Peyer's patch (tissue), 4 donors: ENCODE measurements at places on chromosomes 11 and 22. TPM values are rescaled to one million over a fixed set of nuclear protein-coding genes. Genes with fewer than 3 reads are reported as not detected.

RTN4R gene
- total RNA-seq, result 5.2 TPM

CHRM1 gene
- total RNA-seq, result not detected

DNA sequence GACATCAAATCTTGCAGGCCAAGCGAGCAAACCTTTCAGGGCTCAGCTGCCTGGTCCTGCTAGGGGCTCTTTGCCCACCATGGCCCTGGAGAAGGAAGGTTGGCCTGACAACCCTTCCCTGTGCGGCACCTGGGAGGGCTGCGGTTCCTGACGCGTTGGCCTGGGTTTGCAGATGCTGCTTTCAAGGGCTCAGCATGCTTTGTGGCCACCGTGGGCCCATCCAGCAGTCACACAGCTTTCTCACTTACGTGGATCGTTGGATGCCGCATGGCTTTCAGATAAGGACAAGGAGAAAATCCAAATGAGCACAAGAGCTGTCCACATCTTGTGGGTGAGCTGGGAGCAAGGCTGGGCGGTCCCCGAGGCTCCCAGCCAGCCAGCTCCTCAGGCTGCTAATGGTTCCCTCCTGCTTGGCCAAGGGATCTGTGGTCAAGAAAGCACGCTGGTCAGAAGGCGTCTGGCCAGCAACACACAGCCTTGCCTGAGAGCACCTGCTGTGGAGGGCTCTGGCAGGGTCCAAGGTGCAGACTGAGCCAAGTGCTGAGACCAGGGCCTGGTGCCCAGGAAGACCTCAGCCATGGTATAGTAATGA lies 8.2 kb downstream of the C11orf24 start:
- no peak overlapping the region for H3K27ac ChIP-seq
- peaks cover 8% of the 10 kb centered on the region for H3K4me1 ChIP-seq
- no peak overlapping the region for H3K4me3 ChIP-seq

GRCh38 chr11:131217313-131218310 lies 152.8 kb upstream of the NTM start:
- H3K27me3 ChIP-seq, result no peaks in the 10 kb centered on the region
- H3K4me3 ChIP-seq, result no peak overlapping the region
- H3K4me1 ChIP-seq, result no peaks in the 10 kb centered on the region

DNA sequence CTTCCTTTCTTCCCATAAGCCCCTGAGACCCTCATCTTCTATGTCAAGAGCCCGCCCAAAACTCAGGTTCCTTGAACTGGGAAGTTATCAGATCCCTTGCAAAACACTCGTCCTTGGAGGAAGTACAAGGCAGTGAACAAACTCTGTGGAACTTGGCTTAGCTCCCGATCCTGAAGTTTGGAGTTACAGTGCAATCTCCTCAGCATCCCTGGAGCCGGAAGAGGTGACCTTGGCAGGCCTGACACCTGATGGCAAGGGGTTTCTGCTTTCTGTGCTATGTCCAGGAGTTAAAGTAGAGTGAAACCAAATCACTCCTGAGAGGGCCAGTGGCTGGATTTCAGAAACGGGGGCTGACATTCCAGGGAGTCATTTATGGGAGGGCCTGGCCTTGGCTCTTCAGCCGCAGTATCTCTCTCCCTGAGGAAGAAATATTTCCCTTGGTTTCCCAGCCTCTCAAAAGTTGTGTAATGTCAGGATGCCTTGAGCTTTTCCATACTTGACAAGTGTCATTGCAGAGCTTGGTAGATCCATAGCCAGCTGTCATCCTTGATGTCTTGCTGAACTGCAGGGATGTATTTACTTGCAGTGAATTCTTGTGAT lies 1.9 kb upstream of the GRAMD1B start:
- no peak overlapping the region for H3K27ac ChIP-seq
- no peaks in the 10 kb centered on the region for H3K27me3 ChIP-seq
- H3K4me3 ChIP-seq, result no peak overlapping the region
- DNase-seq, result no peak
- H3K4me1 ChIP-seq, result peaks cover 20% of the 10 kb centered on the region

DNA sequence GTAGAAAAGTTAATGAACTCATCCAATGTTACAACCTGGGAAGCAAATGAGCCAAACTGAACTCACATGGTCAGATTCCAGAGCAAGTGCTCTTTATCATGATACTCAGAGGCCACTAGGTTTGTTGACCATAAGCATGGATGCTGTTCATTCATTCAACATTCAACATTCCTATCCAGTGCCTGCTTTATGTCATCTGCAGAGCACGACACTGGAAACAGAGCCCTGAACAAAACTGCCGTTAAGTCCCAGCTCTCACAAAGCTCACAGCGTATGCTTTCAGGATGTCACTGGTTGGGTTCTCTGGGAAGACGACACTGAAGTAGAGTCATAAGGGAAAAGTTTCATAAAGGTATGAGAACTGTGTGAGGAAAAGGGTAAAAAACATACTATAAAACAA lies 105.8 kb upstream of the TRIM77 start:
- H3K4me1 ChIP-seq, result no peaks in the 10 kb centered on the region
- no peaks in the 10 kb centered on the region for H3K27me3 ChIP-seq
- DNase-seq, result no peak
- H3K36me3 ChIP-seq, result no peaks in the 10 kb centered on the region

GRCh38 chr11:78931891-78932290 lies 357.2 kb upstream of the NARS2 start:
- no peaks in the 10 kb centered on the region for H3K36me3 ChIP-seq
- DNase-seq, result no peak
- H3K27ac ChIP-seq, result no peak overlapping the region

DNA sequence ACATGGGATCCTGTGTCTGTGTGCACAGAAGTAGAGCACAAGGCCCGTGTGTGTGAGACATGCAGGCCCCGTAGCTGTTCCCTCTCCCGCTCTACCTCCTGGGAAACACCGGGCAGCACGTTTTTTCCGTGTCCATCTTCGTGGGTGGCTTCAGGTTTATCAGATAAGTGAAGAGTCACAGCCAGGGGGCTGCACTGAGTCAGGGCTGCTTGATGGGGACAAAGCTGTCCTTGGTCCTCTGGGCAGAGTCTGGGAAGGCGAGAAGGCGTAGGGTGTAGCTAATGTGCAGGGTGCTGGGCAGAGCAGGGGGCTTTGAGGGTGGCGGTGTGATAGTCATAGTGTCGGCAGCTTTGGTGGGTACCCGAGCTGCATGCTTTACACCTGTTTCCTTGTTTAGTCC lies 23.7 kb downstream of the INCENP start:
- no peak overlapping the region for H3K4me3 ChIP-seq
- peak; percentile 32 for DNase-seq
- no peaks in the 10 kb centered on the region for H3K4me1 ChIP-seq
- no peaks in the 10 kb centered on the region for H3K27me3 ChIP-seq
- no peaks in the 10 kb centered on the region for H3K36me3 ChIP-seq
- H3K27ac ChIP-seq, result no peak overlapping the region

GRCh38 chr22:45912910-45913309 lies 64.1 kb downstream of the WNT7B start:
- no peaks in the 10 kb centered on the region for H3K27me3 ChIP-seq
- H3K36me3 ChIP-seq, result no peaks in the 10 kb centered on the region
- H3K27ac ChIP-seq, result no peak overlapping the region
- H3K4me1 ChIP-seq, result no peaks in the 10 kb centered on the region
- no peak overlapping the region for H3K4me3 ChIP-seq

DNA sequence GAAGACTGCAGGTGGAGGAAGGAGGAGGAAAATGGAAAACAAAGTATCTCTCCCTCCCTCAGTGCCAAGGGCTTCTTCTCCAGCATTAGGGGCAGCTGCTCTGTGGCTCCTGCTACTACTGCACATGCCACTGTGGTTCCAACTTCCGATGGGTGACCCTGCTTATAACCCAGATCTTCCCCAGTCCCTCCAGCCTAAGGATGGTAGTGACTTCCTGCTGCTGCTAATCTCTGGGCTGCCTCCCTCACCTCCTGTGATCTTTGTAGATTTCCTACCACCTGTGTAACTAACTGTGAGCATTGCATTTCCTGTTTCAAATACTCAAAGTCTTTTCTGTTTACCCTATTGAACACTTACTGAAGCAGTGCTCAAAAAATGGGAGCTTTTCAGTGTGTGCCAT lies 28.7 kb upstream of the TRPC6 start:
- no peaks in the 10 kb centered on the region for H3K27me3 ChIP-seq
- H3K4me3 ChIP-seq, result no peak overlapping the region
- no peaks in the 10 kb centered on the region for H3K36me3 ChIP-seq

GRCh38 chr11:134521452-134522289 lies 109.6 kb upstream of the B3GAT1 start:
- H3K4me1 ChIP-seq, result no peaks in the 10 kb centered on the region
- H3K4me3 ChIP-seq, result no peak overlapping the region
- H3K27me3 ChIP-seq, result no peaks in the 10 kb centered on the region
- H3K36me3 ChIP-seq, result no peaks in the 10 kb centered on the region
- no peak overlapping the region for H3K27ac ChIP-seq

- DNase-seq, result no peak
- H3K4me1 ChIP-seq, result no peaks in the 10 kb centered on the region
- H3K27me3 ChIP-seq, result peaks cover 14% of the 10 kb centered on the region
These were observed 1.4 kb downstream of the NAV2 start for GRCh38 chr11:19714022-19714386.

GRCh38 chr11:68528630-68529029 lies 68.1 kb downstream of the PPP6R3 start:
- peak overlapping the region; percentile 45 for H3K27ac ChIP-seq
- H3K36me3 ChIP-seq, result peaks cover 17% of the 10 kb centered on the region
- H3K27me3 ChIP-seq, result no peaks in the 10 kb centered on the region
- DNase-seq, result peak; percentile 60
- H3K4me3 ChIP-seq, result no peak overlapping the region

GRCh38 chr22:39907047-39907446 lies 6.2 kb downstream of the GRAP2 start:
- no peaks in the 10 kb centered on the region for H3K36me3 ChIP-seq
- H3K27me3 ChIP-seq, result no peaks in the 10 kb centered on the region
- DNase-seq, result no peak
- H3K27ac ChIP-seq, result peak overlapping the region; percentile 60
- no peaks in the 10 kb centered on the region for H3K4me1 ChIP-seq

- H3K4me1 ChIP-seq, result peaks cover 24% of the 10 kb centered on the region
- H3K4me3 ChIP-seq, result no peak overlapping the region
- no peaks in the 10 kb centered on the region for H3K36me3 ChIP-seq
- no peaks in the 10 kb centered on the region for H3K27me3 ChIP-seq
- H3K27ac ChIP-seq, result no peak overlapping the region
- DNase-seq, result no peak
These were observed 25.6 kb downstream of the PAK1 start for GRCh38 chr11:77448269-77448668.

DNA sequence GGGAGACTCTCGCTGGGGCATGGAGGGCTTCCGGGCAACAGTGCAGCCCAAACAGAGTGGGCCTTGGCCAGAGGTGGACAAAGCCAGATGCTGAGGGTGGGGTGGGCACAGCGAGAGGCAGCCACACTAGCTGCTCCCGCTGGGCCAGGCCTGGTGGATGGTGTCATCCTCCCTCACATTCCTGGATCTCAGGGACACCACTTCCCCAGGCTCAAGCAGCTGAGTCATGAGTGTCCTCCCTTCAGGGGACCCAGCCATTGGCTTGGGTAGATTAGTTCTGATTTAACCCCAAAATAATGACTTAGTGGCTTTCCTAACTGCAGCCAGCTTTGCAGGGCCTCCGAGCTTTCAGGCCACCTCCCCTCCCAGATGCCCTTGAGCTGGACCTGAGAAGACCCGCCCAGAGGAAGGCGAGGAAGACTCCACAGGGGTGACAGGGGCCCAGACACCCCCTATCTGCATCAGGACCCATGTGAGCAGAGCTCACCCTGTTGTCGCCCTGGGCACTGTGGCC lies 25.9 kb upstream of the WNT7B start:
- peaks cover 5% of the 10 kb centered on the region for H3K4me1 ChIP-seq
- no peak overlapping the region for H3K4me3 ChIP-seq
- H3K27ac ChIP-seq, result no peak overlapping the region
- no peak for DNase-seq
- no peaks in the 10 kb centered on the region for H3K27me3 ChIP-seq

- no peaks in the 10 kb centered on the region for H3K4me1 ChIP-seq
- H3K36me3 ChIP-seq, result no peaks in the 10 kb centered on the region
- H3K27ac ChIP-seq, result no peak overlapping the region
These were observed 1165.7 kb downstream of the LRRC4C start for GRCh38 chr11:40293655-40294348.

DNA sequence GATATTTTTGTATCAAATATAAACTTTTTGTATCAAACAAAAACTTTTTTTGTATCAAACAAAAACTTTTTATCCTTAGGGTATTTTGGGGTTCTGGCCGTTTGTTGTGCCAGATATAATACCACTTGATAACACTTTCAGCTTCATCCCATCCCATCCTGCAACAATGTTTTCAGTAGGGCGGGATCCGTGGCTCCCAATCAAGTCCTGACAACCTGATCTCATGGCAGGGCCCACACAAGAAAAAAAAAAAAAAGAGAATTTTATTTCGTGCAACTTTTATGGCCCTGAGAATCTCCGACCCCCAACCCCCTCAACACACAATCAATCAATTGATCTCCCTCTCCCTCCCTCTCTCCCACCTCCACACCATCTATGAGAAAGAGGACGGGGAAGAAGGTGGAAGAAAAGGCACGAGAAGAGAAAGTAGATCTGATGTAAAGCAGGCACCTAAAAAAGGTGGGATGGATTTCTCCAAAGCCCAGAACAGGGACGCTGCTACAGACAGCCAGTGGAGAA lies 4749.6 kb upstream of the OR11H1 start:
- no peak overlapping the region for H3K4me3 ChIP-seq
- no peaks in the 10 kb centered on the region for H3K27me3 ChIP-seq
- no peaks in the 10 kb centered on the region for H3K36me3 ChIP-seq
- DNase-seq, result no peak
- no peaks in the 10 kb centered on the region for H3K4me1 ChIP-seq
- H3K27ac ChIP-seq, result no peak overlapping the region

GRCh38 chr11:96168623-96169022 lies 174.4 kb downstream of the MAML2 start:
- no peaks in the 10 kb centered on the region for H3K36me3 ChIP-seq
- H3K4me1 ChIP-seq, result no peaks in the 10 kb centered on the region
- peak overlapping the region; percentile 18 for H3K27ac ChIP-seq
- no peaks in the 10 kb centered on the region for H3K27me3 ChIP-seq
